Activated CD8-positive, alpha-beta T cell treated with anti-CD3 and anti-CD28 coated beads for 36 hours (primary cell): ENCODE measurements at places on chromosomes 3 and 15. TPM values are rescaled to one million over a fixed set of nuclear protein-coding genes. Genes with fewer than 3 reads are reported as not detected.

GRCh38 chr3:11807686-11808085 lies 39.0 kb downstream of the TAMM41 start:
- DNase-seq = no peak

DNAH1 gene
- 10.2 TPM for total RNA-seq

GRCh38 chr3:192844836-192845525 lies 72.7 kb downstream of the MB21D2 start:
- DNase-seq = no peak

DNA sequence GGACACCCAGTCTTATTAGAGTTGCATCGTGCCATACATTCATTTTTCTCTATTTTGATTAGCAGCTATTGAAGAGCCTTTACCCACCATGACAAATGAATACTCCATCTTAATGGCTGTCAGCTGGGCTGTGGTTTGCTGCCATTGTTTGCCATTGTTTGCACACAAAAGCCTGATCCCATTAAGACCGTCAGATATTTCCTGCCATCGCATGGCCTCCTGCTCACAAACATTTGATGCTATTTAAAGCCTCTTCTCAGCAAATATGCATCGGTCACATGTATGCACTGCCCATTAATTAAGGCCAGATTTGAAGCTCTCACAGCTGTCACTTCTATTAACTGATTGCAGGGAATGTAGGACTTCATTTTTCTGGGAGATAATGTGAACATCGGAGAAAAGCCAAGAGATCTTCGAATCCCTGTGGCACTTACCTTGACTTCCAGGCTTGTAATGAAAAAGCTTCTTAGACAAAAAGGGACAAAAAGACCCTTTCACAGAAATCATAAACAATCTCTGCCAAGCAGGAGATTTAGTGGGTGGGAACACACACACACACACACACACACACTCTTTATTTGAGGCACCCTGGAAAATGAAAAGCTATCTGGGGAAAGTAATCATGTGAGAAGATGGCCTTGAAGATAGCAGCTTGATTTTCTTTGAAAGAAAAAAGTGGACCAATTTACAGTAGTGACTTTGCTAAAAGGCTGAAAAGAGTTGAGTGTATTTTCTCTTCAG lies 175.4 kb upstream of the NR2E3 start:
- DNase-seq = no peak

DNA sequence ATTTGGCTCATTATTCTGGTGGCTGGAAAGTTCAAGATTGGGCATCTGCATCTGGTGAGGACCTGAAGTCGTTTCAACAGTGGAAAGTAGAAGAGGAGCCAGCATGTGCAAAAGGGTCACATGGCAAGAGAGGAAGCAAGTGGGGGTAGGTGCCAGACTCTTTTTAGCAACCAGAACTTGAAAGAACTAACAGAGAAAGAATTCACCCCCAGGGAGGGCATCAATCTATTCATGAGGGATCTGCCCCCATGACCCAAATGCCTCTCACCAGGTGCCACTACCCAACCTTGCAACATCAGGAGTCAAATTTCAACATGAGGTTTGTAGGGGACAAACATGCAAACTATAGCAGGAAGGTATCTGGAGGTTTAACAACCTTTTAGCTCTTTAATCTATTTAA lies 10.3 kb upstream of the RYK start:
- no peak for DNase-seq

SUCNR1 gene
- not detected for total RNA-seq
